ENCODE measurements at places on chromosomes 11 and 22. TPM values are rescaled to one million over a fixed set of nuclear protein-coding genes. Genes with fewer than 3 reads are reported as not detected.

GRCh38 chr11:11505190-11505589, 116.6 kb downstream of the GALNT18 start:
- DNase-seq, result no peak

The RBFOX2 gene
- polyA plus RNA-seq, result 121 TPM

DNA sequence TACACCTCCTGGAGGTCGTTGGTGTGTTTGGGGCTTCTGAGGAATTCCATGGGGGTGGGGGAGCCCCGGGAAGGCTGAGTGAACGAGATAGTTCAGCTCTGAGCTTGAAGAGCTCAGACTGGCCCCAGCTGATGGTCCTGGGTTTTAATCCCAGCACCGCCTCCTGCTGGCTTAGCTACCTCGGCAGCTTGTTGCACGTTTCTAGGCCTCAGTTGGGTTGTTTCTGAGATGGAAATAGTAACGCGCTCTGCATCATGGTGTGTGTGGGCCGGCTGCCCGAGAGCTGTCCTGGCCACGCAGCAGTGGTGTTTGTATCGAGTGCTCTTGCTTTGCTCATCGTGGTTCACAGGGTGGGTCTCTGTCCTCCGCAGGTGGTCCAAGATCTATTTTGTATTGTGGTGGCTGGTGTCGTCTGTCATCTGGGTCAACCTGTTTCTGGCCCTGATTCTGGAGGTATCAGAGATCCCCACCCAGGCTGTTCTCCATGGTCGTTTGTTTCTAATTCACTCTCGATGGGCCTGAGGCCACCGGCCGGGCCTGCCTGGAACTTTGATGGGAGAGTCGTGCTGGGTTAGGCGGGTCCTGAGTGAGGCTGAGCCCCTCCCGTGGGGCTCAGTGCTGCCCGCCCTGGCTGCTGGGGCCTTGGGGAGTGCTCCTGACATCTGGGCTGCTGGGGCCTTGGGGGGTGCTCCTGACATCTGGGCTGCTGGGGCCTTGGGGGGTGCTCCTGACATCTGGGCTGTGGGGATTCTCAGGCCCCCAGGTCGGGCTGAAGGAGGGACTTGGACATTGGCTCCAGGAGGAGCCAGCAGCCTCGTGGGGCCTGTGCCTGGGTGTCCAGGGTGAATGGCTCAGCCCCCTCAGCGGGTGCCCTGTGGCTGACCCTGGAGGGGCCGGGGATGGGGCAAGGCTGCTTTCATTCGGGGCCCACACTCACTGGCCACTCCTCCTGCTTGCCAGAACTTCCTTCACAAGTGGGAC, 37.7 kb downstream of the TPCN2 start:
- no peak for DNase-seq

- DNase-seq, result no peak
These were observed 576.9 kb upstream of the ANO5 start for GRCh38 chr11:21615955-21616371.

The SCGB1A1 gene
- polyA plus RNA-seq, result not detected

GRCh38 chr11:130122141-130122575, 37.4 kb upstream of the ST14 start:
- DNase-seq, result no peak

The ZNF214 gene
- polyA plus RNA-seq, result 12.6 TPM

DNA sequence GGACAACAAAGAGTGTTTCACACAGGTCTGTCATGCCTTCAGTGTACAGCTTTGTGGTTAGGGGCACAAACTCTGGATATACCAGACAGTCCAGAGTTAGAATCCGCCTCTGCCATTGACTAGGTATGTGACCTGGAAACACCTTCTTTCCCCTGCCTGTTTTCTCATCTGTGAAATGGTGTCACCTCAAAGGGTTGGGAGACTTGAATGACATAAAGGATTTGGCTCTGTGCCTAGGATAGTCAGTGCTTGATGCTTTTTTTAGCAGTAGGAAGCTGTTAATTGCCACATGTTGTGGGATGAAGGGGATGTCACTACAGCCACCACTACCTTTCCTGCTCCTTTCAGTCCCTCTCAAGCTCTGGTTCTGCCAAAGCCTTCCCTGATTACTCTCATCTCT, 17.4 kb upstream of the LRRC55 start:
- DNase-seq, result no peak

DNA sequence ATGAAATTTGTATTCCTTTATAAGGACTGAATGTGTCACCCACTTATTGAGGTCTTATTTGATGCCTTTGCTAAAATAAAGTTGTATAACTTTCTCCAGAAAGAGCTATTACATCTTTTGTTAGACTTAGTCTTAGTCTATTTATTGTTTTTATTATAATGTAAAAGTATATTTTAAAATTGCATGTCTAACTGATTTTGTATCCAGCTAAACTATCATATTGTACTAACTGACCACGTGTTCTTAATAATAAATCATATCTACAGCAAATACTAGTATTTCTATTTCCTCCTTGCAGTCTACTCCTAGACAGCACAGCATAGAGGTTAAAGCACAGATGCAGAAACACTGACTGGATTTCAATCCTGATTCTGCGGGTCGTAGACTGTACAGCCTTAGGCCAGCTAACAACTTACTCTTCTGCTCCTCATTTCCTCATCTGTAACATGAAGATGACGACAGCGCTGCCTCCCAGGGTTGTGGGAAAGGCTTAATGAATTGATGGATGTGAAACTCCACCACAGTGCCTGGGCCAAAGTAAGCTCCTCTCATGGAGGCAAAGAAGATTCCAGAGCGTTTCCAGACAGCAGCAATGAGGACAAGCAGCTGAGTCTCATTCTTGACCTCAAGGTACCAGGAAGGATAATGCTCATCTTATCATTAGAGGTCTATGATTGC, 13.2 kb downstream of the IFITM10 start:
- no peak for DNase-seq

GRCh38 chr11:132314911-132315455, 944.6 kb downstream of the NTM start:
- DNase-seq, result no peak

- DNase-seq, result no peak
These were observed 25.0 kb upstream of the EED start for GRCh38 chr11:86219311-86220193.

The OR5M8 gene
- polyA plus RNA-seq, result not detected

The TOP3B gene
- polyA plus RNA-seq, result 26.8 TPM
